Bronchial epithelial cell (primary cell): ENCODE measurements at places on chromosomes 3 and 15. TPM values are rescaled to one million over a fixed set of nuclear protein-coding genes. Genes with fewer than 3 reads are reported as not detected.

Gene GPR176
- 1.9 and 3.4 TPM in 2 replicates for total RNA-seq

Gene RTP3
- not detected in 2 replicates for total RNA-seq

Gene LRTM1
- not detected in 2 replicates for total RNA-seq

Gene PLCL2
- total RNA-seq, result 1.4 and 1.6 TPM in 2 replicates

Gene C3orf49
- total RNA-seq, result not detected in 2 replicates
